ENCODE measurements at places on chromosomes 2 and 18.

DNA sequence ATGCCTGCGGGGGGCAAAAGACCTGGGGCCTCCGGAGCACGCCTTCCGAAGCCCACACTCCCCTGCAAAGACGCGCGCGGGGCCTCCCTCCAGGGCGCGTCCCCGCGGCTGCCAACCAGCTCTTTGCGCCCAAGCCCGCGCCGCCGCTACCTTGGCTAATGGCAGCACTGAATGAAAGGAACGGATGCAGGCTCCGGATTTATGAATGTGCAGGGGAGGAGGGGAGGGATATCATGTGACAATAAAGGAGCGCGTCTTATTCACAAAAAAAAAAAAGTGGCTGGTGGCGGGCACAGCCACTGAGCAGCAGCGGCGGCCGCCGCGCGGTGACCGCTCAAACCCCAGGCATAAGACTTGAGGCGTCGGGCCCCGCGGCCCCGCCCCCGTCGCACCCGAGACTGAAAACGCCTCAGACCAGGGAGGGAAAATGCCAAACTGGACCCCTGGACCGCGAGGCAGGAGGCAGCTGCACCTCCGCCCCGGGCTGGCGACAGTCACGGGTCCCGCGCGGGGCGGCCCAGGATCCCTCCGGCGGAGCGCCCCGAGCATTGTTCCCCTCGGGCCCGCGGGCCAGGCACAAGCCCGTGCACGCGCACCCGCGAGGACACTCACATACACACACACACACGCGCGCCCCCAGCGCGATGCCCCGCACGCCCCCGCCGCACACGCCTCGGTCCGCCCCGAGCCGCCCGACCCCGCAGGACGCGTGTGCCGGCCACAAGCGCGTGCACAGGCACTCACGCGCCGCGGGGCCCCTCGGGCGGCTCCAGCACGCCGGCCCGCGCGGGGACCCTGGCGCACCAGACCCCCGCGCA is 1.6 kb downstream of the SPRED2 start:
- DNase-seq: peak; percentile 89

DNA sequence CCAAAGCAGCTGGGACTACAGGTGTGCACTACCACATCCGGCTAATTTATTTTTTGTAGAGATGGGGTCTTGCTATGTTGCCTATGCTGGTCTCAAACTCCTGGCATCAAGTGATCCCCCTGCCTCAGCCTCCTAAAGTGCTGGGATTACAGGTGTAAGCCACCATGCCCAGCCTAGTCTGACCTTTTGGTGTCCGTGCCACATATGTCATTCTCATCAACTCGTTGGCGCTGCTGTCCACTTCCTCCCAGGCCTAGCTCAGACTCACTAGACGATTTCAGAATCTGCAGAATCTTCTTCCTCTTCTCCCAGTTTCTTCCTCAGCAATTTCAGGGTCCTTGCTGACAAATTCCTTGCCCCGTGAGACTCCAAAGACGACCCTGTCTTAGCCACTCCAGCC is 39.8 kb upstream of the DNMT3A start:
- DNase-seq: peak; percentile 62

DNA sequence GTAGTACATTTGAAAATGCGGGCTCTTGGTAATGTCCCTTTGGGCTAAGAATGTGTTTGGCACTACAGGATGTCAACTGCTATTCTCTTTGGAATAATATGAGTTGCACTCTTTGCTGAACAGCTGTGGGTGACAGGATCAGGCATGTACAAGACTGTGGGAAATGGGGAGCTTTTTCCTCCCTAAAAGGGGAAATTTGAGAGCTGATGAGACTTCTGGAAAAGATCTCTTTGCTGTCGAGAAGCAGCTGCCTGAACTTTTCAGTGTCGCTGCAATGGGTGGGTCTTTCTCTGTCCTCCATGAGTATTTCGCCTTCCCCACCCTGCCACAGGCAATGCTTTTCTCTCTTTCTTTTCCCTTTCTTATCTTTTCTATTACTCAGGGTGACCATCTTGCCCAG is 762.2 kb upstream of the GCFC2 start:
- no peak for DNase-seq

DNA sequence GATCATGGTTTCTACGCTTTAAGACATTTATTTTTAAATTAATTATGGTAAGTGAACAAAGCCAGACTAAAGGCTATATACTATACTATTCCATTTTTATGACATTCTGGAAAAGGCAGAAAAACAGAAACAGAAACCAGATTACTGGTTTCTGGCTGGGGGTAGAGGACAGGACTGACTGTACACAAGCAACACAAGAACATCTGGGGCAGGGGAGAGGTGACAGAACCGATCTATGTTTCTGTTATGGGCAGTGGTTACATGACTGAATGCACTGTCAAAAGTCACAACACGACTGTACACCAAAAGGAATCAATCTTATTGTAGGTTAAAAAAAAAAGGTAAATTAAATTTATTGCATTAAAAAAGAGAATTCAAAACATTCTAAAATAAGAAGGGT is 64.7 kb downstream of the PTPN2 start:
- no peak for DNase-seq

DNA sequence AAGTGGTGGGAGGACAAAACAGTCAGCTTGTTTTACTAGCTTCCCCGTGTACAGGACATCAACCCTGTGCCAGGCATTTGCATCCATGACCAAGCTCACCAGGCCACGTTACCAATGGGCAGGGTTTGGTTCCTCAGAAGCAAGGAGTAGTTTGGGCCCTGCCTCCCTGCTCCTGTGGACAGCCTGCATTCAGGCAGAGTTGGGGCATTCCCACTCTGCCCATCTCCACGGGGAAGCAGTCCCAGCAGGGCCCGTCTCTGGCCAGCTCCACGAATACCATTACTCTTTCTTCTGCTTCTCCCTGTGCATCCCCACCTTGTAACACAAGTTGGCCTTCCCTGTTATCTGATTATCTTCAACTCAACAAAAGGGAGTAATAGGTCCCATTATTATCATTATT is 54.0 kb upstream of the RIOK3 start:
- no peak for DNase-seq

GRCh38 chr2:173278794-173279526 is 75.7 kb upstream of the CDCA7 start:
- no peak for DNase-seq

- DNase-seq: no peak
Observed at GRCh38 chr2:235215248-235215647, 263.4 kb downstream of the SH3BP4 start.

DNA sequence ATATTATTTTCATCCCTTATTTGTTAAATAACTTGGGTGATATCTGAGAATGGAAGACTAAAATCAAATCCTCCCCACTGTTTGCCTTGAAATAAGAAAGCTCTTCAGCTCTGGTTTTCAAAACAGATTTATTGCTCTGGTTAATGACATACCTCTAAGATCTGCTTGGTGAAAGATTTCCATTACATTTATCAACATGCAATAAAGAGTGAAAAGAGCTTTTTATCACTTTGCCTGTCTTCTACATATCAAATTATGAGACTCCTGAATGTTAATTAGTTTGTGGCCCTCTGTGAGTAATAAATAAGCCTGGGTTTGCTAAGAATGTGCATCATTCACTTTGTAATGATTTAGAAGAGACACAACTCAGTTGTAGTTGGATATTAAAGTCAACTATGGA is 115.7 kb downstream of the PRKRA start:
- no peak for DNase-seq

- DNase-seq: no peak
Observed at GRCh38 chr18:25281556-25281955, 70.4 kb downstream of the ZNF521 start.

DNA sequence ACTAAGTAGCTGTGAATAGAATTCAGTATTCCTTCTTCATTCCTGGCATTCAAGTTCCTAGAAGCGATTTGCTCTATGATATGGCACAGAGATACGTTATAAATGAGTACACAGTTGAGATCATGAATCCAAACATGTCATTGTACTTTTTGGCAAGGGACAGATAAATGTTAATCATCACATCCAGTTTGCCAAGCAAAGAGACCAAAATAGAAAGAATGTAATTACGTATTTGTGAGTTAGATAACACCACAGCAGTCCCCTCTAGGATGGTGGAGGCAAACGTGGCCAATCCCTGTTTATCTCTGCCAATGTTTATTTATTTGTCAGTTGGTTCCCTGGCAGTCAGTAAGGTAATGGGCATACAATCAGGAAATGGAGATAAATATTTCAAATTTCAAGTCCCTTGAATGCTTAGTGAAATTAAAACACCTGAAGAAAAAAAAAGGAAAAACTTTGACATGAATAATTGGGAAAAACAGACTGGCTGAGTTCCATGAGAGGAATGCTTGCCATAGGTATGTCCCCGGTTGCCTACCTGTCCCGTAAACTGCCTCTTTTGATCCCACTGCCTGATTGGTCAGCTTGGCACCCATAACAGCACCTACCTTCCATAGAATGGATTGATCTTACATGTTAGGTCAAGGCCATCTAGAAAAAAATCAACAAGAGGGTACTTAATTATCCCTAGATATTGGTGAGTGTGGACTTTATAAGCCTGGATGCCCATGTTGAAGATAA is 451.1 kb upstream of the NETO1 start:
- no peak for DNase-seq

GRCh38 chr2:161033059-161033660 is 127.1 kb upstream of the TANK start:
- DNase-seq: no peak

DNA sequence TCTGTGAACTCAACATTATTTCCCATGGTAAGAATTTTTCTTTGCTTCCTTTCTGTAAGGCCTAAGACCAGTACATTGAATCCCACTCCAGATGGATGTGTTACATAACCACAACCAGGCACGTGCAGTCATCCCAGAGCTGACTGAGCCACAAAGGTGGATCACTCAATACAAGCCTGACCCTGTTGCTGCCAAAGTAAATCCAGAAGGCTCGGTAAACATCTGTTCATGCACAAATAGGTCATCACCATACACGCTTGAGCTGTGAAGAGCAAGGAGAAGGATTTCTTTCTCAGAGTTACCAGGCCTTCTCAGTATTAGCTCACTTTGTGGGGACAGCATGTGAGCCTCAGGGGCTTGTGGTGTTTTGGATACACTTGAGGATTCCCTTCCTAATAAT is 791.4 kb upstream of the FANCL start:
- DNase-seq: no peak

- DNase-seq: no peak
Observed at GRCh38 chr2:172599947-172600346, 44.1 kb downstream of the PDK1 start.

DNA sequence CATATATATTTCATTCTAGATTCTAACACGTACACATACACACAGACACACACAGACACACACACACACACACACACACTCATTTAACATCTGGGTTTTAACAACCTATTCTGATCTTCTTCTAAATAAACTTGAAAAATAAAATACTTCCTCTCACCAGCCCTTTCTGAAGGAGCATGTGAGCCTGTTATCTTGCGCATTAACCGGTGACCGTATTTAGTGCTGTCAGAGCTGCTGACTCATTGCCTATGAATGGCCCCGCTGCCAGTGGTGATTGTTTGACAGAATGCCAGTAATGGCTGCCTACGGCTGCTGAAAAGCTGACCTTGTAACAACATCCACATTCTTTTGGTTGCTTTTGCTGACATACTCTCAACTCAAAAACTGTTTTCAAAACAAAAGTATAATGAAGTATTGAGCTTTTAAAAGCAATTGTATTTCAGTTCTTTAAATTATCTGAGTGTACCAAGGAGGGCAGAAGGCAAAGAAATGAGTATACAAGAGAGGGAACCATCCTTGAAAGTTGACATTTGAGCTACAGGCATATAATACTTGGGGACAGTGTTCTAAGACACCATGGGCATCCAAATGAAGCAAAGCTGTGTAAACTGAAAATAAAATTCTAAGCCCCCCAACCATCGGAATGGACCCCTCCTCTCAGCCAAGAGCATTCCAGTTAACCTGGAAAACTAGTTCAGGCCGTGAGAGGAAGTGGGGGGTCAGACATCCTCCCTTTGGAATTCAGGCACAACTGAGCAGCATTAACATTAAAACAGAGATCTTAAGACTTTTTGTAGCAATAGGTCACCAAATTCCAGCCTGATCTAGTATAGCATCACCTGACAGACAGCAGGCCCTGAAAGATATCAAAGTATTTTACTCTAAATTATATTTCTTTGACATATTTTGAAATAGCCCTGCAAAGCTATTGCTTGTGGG is 50.2 kb upstream of the DTNA start:
- no peak for DNase-seq

DNA sequence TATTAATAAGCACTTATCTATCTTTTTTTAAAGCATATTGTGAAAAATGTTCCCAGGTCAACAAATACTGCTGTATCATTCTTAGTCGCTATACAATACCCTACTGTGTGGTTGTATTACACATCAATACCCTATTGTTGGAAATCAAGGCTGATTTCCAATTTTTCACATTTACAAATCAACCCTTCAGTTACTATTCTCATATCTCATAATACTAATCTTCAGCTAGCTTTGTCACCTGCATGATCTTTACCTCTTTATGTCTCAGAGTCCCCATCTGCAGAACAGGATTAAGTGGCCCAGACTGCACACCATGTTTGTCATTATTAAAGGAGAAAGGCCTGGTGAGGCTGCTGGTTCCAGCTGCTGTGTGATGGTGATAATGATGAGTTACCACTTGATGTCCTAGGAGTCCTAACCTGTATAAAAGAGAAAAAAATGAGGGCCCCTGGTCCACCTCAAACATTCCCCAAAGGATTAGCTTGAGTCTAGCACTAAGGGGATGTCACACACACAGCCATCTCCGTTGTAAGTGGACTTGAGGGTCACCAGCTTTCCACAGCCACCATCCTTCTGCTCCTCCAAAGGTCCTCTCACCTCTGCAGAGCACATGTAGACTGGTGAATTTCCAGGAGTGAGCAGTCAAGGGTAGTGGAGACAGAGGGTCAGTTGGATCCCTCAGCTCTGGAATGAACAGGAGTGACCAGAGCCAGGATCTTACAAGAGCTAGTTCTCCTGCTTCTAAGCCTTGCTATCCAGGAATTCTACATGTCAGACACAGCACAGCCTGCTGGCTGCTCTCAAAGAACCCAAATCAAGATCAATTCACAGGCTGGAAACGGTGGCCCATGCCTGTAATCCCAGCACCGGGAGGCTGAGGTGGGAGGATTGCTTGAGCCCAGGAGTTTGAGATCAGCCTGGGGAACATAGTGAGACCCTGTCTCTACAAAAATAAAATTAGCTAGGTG is 36.0 kb upstream of the BIN1 start:
- no peak for DNase-seq

DNA sequence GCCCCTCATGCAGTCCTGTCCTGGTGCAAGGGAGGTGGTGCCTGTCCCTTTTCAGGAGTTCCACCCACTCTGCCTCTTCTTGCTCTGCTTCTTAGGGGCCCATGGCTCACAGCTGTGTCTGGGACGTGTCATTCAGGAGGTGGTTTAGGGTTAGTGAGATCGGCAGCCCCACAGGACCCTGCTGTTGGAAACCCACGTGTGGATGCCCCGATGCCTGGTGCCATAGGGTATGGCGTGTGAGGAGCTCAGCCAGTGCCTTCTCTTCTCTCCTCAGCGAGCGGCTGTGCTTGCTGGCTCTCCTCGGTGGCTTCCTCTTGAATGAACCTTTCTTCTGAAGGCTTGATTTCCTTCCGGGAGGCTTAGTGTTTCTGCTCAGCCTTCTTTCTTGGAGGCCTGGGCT is 55.2 kb downstream of the LDLRAD4 start:
- DNase-seq: no peak

All from OCI-LY7 (cell line).